Mesothelial cell of epicardium (in vitro differentiated cells): ENCODE measurements at places on chromosomes 5 and 9.

DNA sequence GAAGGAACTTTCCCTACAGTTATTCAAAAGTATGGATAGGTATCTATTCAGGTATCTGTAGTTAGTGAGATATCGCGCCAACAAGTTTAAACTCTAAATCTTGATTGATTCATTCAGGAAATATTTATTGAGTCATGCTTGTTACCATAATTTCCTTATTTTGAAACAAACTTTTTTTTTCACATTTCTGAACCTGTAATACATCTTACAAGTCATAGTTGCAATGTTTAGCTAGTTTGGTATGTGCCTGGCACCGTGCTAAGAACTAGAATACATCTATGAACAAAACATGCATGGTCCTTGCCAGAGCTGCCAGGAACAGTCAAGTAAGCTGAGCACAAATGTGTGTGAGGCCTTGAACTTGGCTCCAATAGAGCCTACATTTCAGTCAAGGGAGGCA is 226.4 kb downstream of the PCSK5 start:
- no peak for DNase-seq

DNA sequence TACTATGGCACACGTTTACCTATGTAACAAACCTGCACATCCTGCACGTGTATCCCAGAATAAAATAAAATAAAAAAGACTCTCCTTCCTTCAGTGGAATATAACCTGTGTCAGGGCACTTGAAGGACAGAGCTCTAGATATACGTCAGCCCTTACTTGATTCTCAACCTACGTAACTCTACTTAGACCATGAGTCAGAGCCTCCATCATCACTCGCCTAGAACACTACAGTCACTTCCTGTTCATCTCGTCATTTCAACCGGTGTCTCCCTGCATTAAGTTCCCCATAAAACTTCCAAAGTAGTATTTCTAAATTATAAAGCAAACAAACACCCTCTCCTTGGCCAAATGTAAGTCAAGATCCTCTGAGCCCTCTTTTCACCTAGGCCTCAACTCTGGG is 243.5 kb upstream of the CCNG1 start:
- no peak for DNase-seq

DNA sequence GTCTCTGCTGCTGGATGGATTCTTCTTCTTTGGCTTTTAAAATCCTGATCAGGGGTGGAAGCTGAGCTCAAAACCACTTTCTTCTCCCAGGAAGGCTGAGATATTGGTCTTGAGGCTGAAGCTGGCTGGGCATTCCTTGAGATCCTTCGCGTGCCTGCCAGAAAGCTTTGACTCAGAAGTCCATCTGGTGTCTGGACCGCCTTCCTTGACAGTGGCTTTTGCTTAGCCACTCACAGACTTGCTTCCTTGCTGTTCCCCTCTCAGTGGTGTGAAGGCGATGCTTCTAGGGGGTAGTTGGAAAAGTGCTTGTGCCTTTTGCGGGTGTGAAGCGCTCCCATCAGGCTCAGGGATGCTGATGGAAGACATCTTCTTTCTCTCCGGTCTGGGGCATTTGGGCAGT is 45.9 kb downstream of the RGS3 start:
- DNase-seq = no peak

GRCh38 chr5:178531786-178532185 is 58.4 kb downstream of the COL23A1 start:
- no peak for DNase-seq

DNA sequence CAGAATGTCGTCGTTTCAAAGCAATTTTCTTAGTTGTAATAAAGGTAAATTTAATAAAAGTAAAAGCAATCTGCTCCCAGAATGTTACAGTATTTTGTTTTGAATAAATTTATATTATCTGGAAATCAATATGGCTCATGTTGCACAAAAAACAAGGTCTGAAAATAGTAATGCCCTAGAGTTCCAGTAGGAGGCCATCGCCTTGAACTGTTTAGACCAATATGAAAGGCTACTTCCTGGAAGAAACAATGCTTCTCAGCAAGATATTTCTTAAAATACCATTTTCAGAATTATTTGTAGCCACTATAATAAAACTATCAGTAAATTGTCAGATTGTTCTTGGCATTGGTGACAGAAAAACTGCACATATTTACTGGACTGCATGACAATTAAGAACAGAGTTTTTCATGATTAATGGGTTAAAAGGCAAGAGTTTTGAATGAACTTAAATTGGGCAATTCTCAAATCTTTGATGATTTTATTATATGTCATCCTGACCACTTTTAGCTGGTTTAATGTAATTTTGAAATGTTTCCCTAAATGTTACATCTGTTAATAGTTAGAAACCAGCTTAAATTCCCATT is 153.2 kb downstream of the COMMD10 start:
- DNase-seq = no peak

DNA sequence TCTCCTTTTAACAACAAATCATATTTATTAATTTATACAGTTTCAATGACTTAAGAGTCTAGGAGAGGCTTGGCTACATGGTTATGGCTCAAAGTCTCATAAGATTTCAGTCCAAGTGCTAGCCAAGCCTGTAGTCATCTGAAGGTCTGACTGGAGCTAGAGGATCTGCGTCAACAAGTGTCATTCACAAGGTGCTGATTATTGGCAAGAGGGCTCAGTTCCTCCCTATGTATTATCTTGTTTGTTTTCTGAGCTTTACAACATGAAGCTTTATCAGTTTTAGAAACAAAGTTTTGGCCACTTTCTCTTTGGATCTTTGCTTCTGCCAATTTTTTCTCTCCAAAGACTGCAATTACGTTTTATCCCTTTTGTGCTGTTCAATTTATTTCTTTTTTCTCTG is 94.7 kb downstream of the RICTOR start:
- no peak for DNase-seq

DNA sequence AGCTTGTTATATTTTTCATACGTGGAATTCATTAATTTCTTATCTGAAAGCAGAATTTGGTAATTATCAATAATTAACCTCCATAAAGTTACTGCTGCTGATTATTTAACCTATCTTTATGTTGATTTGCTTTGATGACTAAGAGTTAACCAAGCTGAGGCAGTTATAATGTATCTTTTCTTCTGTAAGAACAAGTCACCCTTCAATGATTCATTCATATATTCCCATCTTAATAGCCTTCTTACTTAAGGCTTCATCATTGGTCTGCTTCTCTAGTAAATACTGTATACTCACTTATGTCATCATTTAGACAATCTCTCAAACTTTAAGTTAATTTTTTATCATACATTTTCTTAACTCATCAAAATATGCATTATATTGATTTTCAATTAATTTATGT is 592.2 kb downstream of the ANXA1 start:
- DNase-seq = no peak

DNA sequence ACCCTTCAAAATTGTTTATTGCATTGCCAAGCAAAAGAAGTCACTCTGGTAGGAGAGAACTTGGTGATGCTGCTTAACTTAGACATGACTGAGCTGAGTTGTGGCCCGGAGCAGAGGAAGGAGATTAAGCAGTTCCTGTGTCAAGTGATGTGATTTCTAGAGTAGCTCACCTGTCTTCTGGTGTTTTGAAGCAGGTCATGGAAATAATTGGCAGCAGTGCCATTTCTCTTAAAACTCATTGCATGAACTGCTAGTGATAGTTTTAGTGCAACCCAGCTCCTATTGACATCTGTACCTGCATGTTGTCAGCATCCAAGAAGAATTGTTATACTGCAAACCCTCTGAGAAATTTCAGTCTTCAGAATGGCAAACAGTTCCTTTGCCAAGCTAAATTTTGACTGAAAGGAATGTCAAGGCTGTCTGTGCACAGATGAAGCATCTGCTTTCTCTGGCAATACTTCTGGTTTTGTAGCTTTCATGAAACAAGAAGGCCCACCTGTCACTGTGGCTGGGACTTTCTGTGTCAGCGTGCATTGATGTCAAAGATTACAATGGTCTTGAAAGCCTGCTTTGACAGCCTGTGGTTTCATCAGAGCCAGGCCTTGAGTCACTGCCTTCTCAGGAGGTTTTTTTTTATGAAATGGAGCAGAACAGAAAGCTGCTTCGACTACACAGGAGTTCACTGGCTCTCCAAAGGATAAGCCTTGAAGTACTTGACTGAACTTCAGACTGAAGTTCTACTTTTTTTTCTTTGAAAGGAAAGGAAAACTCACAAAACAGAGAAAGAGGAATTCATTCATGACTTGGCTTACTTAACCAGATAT is 90.6 kb downstream of the RALGPS1 start:
- no peak for DNase-seq

GRCh38 chr9:132863096-132863495 is 15.0 kb downstream of the AK8 start:
- DNase-seq = no peak

- no peak for DNase-seq
These were observed 221.0 kb downstream of the ESM1 start for GRCh38 chr5:54764102-54765090.

GRCh38 chr5:643351-643801 is 31.2 kb downstream of the CEP72 start:
- no peak for DNase-seq

GRCh38 chr5:22938362-22938761 is 85.2 kb upstream of the CDH12 start:
- no peak for DNase-seq

DNA sequence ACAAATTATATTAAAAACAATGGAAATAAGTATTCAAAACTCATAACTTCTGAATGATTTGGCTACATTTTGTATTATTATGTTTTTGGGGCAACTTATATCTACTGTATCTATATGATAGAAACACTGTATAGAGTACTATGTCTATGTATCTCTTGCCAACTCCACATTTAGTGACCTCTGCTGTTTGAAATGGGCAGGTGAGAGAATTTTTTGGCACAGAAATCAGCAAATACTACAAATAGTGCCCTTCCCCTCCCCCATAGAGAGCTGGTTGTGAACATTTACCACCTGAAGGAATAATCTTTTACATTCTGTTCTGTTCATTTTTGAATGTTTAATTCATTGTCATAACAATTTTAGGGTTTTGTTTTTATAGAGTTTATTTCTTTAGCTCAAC is 545.3 kb downstream of the PDE4D start:
- DNase-seq = no peak

GRCh38 chr5:5667136-5667554 is 244.7 kb downstream of the ICE1 start:
- no peak for DNase-seq

GRCh38 chr5:2574155-2574554 is 177.3 kb downstream of the IRX2 start:
- DNase-seq = no peak

- no peak for DNase-seq
These were observed 337.0 kb downstream of the TRPM3 start for GRCh38 chr9:70784456-70784855.
